ENCODE measurements at places on chromosomes 4 and X.
A peak's percentile ranks its signal among the peaks of the same experiment; 100 is the strongest.

DNA sequence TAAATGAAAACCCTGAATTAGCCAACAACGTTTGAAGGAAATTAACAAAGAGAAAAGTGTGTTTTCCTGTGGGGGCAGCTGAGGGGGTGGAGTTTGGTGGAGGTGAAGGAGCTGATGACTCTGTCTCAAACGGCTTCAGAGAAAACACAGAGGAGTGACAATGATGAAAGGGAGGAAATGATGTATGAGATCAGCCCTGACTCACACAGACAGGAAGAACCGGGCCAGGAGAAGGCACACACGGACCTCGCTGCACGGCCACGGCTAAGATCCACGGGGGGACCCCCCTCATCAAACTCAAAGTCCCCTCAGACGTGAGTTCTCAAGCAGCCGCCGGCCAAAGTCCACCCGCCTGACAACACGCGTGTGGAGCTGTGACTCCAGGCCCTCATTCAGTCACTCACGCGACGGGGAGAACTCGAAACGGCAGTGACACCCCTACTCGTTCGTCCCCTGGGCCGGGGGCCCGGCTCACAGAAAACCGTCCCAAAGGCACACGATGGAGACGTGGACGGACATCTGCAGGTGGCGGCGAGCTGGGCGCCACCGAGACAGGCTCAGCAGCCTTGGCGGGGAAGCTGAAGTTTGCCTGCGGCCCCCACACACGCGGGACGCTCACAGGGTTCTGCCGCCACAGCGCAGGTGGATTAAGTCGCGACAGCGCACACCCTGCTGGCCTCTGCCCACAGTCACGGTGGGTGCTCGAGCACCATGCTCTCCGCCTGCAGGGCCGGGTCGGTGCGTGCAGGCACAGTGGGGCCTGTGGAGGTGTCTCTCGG is 28.8 kb downstream of the PPP2R3B start:
- DNase-seq, result no peak

GRCh38 chr4:152281822-152282221 is 254.1 kb downstream of the FBXW7 start:
- DNase-seq, result no peak

DNA sequence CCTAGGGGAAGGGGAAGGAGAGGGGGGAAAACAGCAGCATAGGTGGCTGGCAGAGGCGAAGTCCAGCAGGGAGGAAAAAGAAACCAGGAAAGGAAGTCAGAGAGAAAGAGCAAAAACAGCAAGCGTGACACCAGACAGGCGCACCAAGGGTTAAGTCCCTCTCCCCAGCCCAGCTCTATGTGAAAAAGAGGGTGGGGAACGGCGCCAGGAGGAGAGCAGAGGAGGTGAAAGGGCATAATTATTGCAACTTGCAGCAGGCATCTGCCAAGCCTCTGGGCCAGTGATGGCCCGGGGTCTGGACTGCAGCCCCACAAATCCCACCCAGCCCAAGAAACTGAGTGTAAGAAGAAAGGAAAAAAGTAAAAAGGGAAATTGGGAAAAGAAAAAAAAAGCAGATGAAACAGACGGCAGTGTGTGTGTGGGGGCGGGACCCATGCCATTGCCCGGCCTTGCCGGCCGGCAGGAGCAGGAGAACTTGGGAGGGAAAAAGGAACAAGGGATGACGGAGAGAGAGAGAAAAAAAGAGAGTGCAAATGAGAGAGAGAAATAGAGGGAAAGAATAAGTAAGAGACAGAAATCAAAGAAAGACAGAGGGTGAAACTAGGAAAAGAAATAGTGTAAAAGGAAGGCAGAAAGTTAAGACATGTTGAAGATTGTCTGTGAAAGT is 14.1 kb upstream of the RHOXF2 start:
- DNase-seq, result no peak

GRCh38 chrX:144918936-144919335 is 328.4 kb upstream of the SPANXN1 start:
- DNase-seq, result no peak

GRCh38 chrX:132818638-132819037 is 139.8 kb downstream of the HS6ST2 start:
- DNase-seq, result no peak

- no peak for DNase-seq
Observed at GRCh38 chrX:121050781-121051180, 3.4 kb downstream of the GLUD2 start.

DNA sequence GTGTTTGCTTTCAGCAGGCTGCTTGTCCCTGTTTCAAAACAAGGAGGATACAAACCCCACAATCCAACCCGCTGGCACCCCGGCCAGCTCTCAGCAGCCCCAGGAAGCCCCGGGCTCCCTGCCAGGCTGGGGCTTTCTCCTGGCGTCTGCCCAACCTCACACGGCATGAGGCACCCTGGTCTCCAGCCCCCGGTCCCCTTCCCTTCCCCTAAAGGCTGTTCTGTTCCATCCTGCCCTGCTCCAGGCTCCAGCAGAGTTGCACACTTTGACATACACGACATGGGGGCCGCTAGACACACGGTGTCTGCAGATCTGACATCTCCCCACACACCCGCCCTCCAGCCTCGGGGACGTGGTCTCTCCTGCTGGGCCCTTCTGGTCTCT is 107.7 kb upstream of the ADRA2C start:
- no peak for DNase-seq

- no peak for DNase-seq
Observed at GRCh38 chrX:49164589-49165360, 2.2 kb downstream of the MAGIX start.

DNA sequence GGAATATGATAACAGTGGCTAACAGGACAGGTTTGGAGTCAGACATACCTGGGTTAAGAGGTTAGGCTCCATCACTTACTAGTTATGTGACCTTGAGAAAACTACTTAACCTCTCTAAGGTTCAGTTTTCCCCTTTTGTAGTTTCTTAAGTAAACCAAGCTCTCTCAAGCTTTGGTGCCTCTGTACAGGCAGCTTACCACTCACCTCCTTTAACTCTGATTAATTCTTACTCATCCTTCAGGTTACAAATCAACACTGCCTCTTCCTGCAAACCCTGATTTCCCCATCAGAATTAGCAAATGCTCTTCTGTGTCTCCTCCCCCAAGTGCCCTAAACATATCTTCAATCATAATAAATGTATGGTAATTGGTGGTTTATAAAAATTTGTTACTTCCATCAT is 3.5 kb upstream of the SERTM2 start:
- no peak for DNase-seq

- DNase-seq, result peak; percentile 8
Observed at GRCh38 chrX:24426340-24426913, 38.7 kb upstream of the PDK3 start.

DNA sequence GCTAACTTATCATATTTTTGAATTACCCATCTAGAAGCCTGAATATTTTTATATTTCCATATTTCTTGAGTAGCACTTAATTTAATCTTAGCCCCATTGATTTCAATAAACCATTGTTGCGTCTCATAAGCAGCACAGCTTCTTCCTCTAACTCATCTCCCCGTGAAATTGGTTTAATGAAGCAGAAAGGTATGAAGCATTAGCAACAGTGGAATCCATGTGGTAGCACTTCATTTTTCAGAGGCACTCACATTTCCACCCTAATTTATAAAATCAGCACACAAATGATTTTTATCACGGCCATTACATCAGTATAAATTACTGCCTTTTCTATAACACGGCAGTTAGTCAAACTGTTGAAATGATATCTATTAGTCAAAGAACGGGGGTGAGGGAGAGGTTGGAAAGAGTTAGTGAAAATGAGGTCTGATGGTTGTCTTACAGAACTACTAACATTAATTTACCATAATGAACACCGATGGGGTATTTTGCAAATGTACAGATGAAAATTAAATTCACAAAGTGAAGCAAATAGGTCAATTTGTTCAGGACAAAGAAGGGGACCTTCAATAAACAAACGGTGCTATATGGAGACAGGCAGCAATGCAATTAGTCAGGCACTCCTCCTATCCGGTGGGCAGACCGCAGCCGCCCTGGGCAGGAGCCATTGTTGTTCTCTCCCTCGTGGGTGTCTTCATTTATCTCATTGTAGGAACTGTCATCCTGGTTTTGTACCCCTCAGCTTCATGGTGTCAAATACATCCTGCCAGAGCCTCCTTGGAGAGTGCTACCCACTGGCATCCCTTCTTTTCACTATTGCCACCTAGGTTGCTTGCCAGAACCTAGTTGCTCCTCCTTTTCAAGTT is 205.7 kb downstream of the SOX3 start:
- no peak for DNase-seq

GRCh38 chrX:57380026-57380796 is 93.7 kb downstream of the FAAH2 start:
- DNase-seq, result no peak

DNA sequence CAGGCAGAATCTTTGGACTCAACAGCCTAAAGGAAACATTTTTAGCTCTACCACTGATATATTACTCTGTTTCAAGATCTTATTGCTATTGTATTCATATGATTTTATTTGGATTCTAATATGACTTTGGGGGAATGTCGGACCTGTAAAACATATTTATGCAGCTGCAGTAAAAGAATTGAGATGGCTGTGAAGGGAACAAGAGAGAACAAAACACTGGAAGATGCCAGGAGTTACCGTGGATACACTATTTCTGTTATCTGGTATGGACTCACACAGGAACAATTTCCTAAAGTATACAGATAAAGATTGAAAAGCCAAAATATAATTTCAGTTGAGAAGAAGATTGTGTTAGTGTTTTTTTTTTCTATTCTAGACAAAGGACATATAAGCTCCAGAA is 113.0 kb upstream of the DCLK2 start:
- DNase-seq, result no peak

- no peak for DNase-seq
Observed at GRCh38 chrX:38970845-38971244, 169.6 kb downstream of the MID1IP1 start.

- no peak for DNase-seq
Observed at GRCh38 chrX:47814851-47815250, 21.9 kb upstream of the ZNF81 start.

- DNase-seq, result no peak
Observed at GRCh38 chr4:100294356-100294755, 104.1 kb upstream of the DDIT4L start.

DNA sequence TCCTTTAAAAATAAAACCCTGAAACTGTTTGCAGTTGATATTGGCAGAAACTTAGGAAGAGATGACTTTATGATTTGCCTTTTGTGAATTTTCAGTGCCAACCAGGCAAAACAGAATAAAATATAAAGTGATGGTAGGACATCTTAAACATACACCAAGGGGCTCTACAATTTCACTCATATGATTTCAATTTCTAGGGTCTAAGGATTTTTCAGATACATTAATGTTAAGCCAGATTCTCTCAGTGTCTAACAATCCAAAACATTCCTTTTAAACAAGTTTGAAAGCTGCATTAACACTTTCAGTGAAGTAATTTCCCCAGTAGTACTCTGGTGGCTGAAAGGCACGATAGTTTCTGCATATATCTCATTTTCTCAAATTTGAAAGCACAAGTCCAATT is 1262.0 kb upstream of the ADGRL3 start:
- no peak for DNase-seq

DNA sequence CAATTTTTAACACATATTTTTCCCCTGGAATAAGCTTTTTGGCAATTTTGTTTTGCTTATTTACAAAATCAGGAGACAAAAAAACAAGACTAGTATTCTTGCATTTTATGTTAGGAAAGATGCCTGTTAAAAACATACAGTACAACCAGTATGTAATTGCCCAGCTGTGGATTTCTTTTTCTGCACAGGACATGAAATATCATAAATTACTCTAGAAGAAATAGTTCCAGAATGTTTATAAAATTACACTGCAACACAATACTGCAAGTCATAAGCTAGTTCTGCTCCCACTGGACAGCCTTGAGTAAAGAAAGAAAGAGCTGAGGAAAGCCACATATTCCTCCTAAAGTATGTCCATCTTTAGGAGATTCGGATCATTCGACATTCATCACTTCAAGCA is 133.5 kb downstream of the SCFD2 start:
- no peak for DNase-seq

GRCh38 chr4:149050840-149051239 is 608.6 kb upstream of the NR3C2 start:
- DNase-seq, result no peak

GRCh38 chrX:153889123-153889522 is 3.1 kb upstream of the L1CAM start:
- no peak for DNase-seq

DNA sequence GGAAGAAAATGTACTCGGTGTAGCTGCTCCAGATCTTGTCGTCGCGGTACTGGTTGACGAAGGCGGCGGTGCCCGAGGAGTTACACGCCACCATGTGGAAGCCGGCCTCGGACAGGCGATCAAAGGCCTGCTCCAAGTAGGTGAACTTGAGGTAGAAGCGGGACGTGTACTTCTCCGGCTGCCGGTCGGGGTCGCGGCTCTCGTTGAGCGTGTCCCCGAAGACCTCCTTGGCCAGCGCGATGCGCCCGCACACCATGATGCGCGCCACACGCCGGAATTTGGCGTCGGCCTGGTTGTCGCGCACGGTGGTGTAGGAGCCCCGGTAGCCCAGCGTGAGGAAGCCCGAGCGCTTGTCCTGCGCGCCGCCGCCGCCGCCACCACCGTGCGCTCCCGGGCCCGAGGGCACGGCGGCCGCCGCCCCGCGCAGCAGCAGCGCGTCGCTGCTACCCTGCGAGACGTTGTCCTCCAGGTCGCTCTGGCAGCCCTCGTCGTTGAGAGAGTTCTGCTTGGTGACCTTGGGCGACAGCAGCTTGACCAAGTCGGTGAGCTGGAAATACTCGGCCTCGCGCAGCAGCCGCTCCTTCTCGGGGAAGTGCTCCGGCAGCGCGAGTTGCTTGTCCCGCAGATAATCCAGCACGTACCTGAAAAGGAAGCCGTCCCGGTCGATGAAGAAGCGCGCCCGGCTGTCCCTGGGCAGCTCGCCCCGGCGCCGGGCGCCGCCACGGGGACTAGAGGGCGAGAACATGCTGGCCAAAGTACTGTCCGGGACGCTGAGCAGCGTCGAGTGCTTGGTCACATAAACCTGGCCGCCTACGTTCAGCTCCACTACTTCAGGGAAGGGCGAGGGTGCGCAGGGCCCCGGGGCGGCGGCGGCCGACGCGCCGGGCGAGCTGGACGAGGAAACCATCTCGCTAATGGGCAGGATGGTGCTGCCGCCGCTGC is 775 bp downstream of the KCTD8 start:
- peak; percentile 50 for DNase-seq

DNA sequence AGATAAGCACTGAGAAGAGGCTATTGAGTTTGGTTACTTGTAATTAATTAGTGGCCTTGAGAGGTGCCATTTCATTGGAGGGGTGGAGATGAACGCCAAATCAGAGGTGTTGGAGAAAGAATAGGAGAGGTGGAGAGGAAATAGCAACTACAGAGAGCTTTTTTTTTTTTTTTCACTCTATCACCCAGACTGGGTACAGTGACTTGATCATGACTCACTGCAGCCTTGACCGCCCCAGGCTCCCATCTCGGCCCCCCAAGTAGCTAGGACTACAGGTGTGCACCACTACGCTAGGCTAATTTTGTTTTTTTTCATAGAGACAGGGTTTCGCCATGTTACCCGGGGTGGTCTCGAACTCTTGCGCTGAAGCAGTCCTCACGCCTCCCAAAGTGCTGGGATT is 5.2 kb downstream of the NHS start:
- no peak for DNase-seq

DNA sequence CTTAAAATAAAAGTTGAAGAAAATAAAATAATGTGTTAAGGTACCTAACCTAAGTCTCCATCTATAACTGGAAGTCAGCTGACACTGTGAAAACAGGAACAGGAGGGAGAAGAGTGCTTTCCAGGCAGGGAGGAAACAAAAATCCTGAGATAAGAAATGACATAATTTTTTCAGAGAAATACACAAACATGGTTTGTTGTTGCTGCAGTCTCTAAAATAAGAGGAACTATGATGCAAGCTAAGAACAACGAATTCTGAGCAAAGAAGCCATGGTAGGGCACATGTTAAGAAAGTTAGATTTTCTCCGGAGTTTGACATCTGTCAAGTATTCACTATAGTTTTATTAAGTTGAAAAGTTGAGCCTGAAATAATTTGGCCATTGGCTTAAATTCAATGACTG is 26.9 kb downstream of the PAPSS1 start:
- DNase-seq, result no peak
